ENCODE measurements at places on chromosomes 3 and 15.

DNA sequence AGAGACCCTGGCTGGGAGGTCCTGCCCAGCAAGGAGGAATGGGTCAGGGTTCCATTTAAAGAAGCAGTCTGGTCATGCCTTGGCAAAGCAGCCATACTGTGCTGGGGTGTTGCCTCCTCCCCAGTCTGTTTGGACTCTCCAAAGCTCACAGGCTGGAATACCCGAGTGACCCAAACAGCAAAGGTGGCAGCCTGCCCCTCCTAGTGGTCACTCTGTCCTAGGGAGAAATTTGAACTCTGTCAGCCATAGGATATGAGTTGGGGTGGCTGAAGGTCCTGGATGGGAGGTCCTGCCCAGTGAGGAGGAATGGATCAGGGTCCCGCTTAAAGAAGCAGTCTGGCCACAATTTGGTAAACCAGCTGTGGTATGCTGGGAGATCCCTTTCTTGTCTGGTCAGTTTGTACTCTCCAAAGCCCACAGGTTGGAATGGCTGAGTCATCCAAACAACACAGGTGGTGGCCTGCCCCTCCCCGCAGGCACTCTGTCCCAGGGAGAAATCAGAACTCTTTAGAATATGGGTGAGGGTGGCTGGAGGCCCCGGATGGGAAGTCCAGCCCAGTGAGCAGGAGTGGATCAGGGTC, 45.0 kb downstream of the CCR1 start:
- no peak for DNase-seq

DNA sequence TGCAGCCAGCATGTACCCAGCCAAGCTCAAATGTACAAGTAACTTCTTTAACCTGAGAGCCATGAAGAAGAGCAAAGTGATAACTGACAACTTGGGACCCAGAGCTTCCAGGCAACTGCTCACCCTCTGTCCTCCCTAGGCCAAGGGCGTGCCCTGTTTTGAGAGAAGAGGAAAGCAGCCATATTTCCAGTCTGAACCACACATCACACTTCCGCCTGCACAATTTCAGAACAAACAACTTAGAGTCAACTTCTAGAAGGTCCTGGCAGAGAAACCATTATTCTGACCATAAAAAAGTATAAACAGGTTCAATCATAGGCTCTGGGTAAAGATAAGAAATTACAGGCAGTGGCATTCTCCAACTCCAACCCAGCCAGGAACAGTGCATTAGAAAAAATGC, 50.1 kb downstream of the ITGB5 start:
- DNase-seq: no peak

- DNase-seq: no peak
Measured at GRCh38 chr3:8317661-8318649, 183.7 kb upstream of the LMCD1 start.

DNA sequence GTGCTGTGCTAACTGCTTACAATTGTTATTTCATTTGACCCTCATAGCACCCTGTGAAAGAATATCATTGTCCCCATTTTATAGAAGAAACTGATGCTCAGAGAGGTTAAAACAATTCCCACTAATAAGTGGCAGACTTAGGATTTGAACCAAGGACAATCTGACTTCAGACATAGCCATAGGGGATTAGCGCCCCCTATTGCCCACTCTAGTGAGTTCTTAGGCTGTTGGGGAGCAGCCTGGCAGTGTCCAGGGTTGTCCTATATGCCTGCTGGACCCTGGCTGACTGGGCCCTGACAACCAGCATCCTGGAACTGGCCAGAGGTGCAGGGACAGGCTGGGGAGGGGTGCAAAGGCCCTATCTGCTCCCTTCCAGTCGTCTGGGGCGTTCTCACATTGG, 15.4 kb downstream of the DPH3 start:
- DNase-seq: no peak

GRCh38 chr15:98505611-98506031, 142.7 kb upstream of the IGF1R start:
- DNase-seq: peak; percentile 87

DNA sequence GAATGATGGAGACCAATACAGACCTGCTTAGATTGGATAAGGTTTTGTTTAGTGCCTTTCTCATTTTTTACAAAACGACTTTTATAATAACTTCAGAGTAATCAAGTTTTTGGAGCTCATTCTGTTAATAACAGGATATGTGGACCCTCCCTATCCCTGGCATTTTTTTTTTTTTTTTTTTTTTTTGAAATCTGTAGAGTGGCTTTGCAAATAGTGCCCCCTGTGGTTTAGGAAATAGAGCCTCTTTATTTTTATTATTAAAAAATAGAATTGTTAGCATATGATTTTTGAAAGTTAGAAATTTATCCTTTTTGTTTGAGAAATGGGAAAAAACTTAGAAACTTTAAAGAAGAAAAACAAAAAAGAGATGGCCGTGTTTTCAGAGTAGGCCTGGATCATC, 11.4 kb downstream of the SKIL start:
- DNase-seq: no peak

DNA sequence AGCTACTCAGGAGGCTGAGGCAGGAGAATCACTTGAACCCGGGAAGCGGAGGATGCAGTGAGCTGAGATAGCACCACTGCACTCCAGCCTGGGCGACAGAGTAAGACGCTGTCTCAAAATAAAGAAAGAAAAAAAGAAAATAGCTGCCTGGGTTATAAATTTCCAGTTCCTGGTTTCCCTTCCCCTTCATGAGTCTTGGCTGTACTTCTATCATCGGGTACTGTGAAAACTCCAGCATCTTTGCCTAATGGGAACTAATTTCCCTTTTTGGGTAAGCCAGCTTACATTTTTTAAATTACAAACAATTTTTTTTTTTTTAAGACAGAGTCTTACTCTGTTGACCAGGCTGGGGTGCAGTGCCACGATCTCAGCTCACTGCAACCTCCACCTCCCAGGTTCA, 15.0 kb downstream of the DENND4A start:
- no peak for DNase-seq

GRCh38 chr15:97153356-97153965, 807.0 kb upstream of the ARRDC4 start:
- no peak for DNase-seq

- DNase-seq: no peak
Measured at GRCh38 chr3:46929324-46929723, 47.2 kb downstream of the CCDC12 start.

GRCh38 chr3:187281191-187281714, 10.3 kb downstream of the MASP1 start:
- no peak for DNase-seq

DNA sequence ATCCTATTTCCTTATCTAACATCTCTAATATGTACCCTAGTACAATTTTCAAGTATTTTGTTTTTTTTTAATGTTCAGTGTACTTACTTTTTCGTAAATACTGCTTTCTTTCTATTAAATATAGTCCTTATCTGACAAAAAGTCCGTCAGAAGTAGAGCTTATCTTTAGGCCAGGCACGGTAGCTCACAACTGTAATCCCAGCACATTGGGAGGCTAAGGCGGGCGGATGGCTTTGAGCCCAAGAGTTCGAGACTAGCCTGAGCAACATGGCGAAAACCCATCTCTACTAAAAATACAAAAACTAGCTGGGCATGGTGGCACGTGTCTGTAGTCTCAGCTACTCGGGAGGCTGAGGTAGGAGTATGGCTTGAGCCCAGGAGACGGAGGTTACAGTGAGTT, 41.1 kb downstream of the USP3 start:
- no peak for DNase-seq

- no peak for DNase-seq
Measured at GRCh38 chr3:15368561-15369135, 36.3 kb upstream of the SH3BP5 start.

- no peak for DNase-seq
Measured at GRCh38 chr3:72797773-72798543, 50.3 kb downstream of the SHQ1 start.

GRCh38 chr3:106242781-106243180, 374.0 kb upstream of the CBLB start:
- DNase-seq: no peak

DNA sequence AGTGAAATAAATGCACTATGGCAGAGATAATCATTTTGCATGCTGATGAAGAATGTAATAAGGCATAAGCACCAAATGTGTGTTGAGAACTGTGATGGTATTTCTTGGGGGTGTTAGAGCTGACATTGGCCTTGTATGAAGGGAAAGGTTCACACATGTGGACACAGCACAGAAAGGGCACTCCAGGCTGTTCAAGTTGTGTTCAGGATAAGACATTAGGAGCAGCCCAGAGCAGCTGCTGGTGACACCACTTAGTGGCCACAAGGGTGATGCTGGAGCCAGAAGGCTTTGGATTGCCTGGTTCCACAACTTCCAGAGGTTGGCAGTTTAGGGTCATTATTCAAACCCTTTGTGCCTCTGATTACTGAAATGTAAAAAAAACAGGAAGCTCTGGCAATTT, 155.4 kb downstream of the GOLGA6L6 start:
- DNase-seq: no peak

GRCh38 chr3:154779571-154779970, 300.5 kb upstream of the MME start:
- DNase-seq: no peak

- DNase-seq: peak; percentile 21
Measured at GRCh38 chr15:45441686-45442085, 63.3 kb upstream of the GATM start.

DNA sequence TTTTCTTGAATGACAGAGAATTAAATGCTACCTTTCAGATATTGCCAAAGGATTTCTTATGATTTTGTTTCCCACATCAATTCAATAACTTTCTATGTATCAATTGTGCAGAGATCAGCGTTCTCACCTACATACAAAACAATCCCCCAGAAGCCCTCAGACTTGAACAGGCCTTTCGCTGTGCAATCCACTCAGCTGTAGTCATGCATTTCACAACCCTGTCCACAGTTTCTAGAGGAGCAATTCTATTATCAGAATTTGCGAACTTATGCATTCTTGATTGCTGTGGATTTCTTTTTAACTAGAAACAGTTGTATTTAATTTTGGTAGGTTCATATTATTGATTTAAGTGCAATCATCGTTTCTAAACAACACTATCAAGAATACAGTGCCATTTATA, 13.7 kb upstream of the ALCAM start:
- no peak for DNase-seq

- no peak for DNase-seq
Measured at GRCh38 chr3:26484140-26484539, 138.4 kb upstream of the LRRC3B start.

GRCh38 chr3:168341192-168341815, 245.6 kb upstream of the GOLIM4 start:
- DNase-seq: no peak

- DNase-seq: no peak
Measured at GRCh38 chr15:72098040-72098439, 19.9 kb downstream of the MYO9A start.

- no peak for DNase-seq
Measured at GRCh38 chr15:33448961-33449606, 138.3 kb downstream of the RYR3 start.

DNA sequence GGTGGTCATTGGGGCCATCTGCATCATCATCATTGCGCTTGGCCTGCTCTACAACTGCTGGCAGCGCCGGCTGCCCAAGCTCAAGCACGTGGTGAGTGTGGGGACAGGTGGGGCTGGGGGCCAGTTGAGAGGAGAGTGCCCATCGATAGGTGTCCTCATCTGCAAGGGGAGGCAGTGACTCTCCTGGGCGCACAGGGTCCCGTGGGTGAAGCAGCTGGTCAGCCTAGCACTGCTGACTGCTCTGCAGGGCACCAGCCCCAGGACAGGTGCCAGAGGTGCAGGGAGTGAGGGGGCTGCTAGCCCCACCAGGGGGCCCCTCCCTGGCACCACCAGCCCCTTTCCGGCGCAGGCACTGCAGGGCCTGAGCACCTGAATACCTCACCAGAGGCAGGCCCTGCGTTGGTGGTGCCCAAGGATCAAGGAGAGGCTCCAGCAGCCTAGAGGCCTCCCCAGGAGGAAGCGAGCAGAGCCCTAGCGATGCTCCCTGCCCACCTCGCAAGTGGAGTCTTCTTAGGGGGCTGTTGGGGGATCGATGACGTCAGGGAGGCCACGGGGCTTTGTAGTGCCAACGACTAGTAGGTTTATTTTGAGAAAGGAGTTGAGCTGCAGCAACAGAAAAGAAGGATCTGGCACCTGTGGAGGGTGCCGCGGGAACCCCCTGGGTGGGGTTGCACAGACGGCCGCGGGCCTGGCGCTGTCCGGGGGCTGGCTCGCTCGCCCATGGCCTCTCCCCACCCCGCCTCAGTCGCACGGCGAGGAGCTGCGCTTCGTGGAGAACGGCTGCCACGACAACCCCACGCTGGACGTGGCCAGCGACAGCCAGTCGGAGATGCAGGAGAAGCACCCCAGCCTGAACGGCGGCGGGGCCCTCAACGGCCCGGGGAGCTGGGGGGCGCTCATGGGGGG, 976 bp upstream of the ABTB1 start:
- peak; percentile 82 for DNase-seq

- no peak for DNase-seq
Measured at GRCh38 chr15:78454992-78455391, 17.0 kb downstream of the IREB2 start.

DNA sequence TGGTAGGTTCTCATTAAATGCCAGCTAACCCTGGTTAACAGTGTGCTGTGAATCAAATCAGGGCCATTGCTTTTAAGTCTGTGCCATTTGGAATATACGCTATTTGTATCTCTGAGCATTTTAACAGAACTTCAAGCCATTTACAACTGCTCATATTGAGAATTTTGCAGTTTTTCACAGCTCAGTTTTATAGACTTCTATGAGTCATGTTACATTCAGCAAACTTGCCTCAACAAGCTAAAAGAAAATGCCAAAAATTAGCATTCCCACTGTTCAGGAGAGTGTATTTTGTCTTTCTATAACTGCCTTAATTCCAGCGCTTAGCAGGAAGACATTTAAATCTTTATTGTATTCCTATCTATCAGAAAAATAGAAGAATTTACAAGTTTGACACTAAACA, 196.4 kb downstream of the GBE1 start:
- DNase-seq: no peak

DNA sequence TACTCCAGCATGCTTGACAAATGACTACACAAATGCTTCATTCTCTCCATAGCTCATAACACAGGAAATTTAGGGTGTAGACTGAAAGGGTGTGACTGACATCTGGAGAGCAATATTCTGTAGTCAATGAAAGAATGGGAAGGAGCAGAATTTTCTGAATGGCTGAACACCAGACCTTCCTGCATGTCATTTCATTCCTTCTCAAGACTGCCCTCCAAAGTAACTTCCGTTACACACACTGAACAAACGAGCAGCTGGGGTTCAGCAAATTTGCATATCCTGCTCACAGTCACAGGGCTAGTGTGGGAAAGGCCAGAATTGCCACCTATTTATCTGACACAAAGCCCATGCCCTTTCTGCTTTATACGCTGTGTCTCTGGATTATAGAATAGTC, 325.0 kb upstream of the CFAP20DC start:
- DNase-seq: no peak

GRCh38 chr3:178440043-178440442, 96.2 kb upstream of the KCNMB2 start:
- no peak for DNase-seq

GRCh38 chr3:172987273-172987672, 153.8 kb downstream of the SPATA16 start:
- DNase-seq: no peak

DNA sequence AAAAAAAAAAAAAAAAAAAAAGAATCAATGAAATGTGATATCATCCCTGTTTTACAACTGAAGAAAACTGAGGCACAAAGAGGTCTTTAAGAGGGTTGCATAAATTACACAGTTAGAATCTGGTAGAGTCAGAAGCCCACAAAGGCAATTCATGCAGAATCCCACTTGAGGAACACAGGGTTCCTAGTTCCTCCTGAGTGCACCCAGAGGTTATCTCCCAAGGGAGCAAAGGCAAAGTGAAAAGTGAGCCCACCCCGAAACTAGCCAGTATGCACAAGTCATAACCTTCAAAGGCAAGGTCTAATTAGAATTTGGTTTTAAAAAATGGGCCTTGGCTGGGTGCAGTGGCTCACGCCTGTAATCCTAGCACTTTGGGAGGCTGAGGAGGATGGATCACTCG, 37.8 kb downstream of the AP3S2 start:
- no peak for DNase-seq

All from osteocyte (in vitro differentiated cells).